GM03348 (cell line): ENCODE measurements at places on chromosomes 13 and 19.
A peak's percentile ranks its signal among the peaks of the same experiment; 100 is the strongest.

DNA sequence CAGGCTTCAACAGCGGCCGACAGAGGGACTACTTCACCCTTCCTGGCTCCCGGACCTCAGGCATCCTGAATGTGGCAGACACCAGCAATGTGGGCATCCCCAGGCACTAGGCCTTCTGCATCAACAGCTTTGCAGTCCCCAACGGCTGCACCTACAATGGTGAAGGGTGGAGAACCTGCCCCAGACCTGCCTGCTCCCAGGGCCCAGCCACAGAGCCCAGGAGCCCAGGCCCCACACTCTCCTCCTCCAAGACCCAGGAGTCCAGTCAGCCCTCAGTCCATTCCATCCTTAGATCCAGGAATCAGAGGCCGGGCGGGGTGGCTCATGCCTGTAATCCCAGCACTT, 34.5 kb downstream of the HPN start:
- no peak for DNase-seq

GRCh38 chr13:21069561-21070004, 8.2 kb upstream of the LATS2 start:
- DNase-seq: peak; percentile 79

- DNase-seq: no peak
Measured at GRCh38 chr19:33470686-33471085, 50.9 kb downstream of the PEPD start.

GRCh38 chr19:38352611-38353010, 17.0 kb downstream of the CATSPERG start:
- no peak for DNase-seq

- no peak for DNase-seq
Measured at GRCh38 chr13:108345016-108345415, 75.5 kb downstream of the TNFSF13B start.

- DNase-seq: no peak
Measured at GRCh38 chr13:29489650-29490560, 105.6 kb downstream of the SLC7A1 start.

DNA sequence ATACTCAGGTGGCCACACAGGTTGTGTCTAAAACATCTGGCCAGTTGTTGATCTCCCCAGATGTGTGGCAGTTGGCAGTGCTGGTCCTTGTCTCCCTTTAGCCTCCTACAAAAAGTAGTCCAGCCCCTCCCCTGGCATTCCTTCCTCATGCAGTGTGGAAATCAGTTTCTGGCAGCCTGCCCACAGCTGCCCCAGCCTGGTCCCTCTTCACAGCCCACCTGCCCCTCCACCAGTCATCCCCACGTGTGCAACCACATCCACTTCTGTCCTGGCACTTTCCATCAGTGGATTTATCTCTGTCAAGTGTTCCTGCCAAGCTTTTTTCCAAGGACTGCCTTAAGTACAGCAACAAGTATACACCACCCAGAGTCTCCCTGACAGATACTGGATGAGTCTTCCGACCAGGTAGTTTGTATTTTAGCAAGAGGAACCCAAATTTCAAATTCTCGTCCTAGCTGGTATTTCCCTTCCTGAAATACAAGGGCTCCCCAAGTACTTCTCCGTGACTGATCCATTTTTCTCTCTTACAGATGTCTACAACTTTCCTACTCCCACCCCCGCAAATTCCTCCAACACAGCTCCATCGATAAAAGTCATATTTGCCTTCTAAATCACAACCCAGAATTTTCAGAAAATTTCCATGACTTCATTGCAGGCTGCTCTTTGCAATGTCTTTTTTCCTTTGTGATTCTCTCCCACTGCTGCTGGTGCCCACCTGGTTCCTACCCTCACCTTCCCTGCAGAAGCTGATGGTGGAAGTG, 313.5 kb downstream of the FOXO1 start:
- DNase-seq: no peak

- DNase-seq: peak; percentile 95
Measured at GRCh38 chr19:47778049-47778953, at the start of gene SELENOW. Gene SELENOW, plus strand, starts transcription at chr19:47778703. Its CDS starts 83 bp downstream, at chr19:47778786.

GRCh38 chr19:48681127-48681470, 8.3 kb upstream of the NTN5 start:
- no peak for DNase-seq

DNA sequence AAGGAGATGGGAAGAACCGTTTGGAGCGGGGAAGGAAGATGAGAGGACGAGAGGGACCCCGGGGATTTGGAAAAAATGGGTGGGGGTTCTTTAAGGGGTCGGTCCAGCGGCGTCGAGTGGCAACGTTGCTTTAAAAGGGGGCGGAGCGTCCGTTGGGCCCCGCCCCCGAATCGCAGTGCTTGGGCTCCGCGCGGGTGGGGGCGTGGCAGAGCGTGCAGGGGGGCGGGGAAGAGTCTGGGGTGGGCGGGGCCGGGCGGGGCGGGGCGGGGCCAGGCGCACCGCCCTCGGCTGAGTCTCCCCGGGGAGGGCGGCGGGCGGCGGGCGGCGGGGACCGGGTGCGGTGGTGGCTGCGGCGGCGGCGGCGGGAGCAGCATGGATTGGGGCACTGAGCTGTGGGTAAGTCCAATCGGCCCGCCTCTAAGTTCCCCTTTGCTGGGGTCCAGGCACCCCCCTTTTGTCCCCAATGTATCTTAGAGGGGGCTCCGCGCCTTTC, at the start of gene TRIP10:
Gene TRIP10 (plus strand): TSS at position 291 of the 493 bp plus-strand sequence. CDS start 82 bp downstream, at position 373.
- peak; percentile 96 for DNase-seq

DNA sequence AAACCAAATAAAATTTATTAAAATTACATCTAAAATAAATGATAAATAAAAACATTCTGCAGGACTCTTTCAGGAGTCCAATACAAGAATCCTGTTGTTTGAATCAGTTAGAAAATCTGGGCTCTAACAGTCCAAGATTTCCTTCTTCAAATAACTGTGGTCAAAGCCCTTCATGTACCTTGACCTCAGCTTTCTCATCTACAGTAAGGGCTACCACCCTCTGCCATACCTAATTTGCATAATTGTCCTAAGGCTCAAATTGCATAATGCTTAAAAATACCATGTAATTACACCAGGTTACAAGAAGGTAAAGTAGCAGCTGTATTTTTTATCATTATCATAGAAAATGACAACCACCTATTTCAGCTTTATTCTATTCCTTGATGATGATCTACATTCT, 54.3 kb downstream of the XPO4 start:
- DNase-seq: no peak

- DNase-seq: no peak
Measured at GRCh38 chr13:71619096-71619495, 247.9 kb downstream of the DACH1 start.
